ENCODE measurements at places on chromosomes 2 and 18. TPM values are rescaled to one million over a fixed set of nuclear protein-coding genes. Genes with fewer than 3 reads are reported as not detected.
A peak's percentile ranks its signal among the peaks of the same experiment; 100 is the strongest.

The GRB14 gene
- total RNA-seq, result not detected

- no peak overlapping the region for H3K4me3 ChIP-seq
- H3K36me3 ChIP-seq, result no peaks in the 10 kb centered on the region
- H3K27me3 ChIP-seq, result no peaks in the 10 kb centered on the region
- no peaks in the 10 kb centered on the region for H3K4me1 ChIP-seq
- no peak overlapping the region for H3K27ac ChIP-seq
Observed at GRCh38 chr18:43158381-43158780, 42.9 kb upstream of the RIT2 start.

DNA sequence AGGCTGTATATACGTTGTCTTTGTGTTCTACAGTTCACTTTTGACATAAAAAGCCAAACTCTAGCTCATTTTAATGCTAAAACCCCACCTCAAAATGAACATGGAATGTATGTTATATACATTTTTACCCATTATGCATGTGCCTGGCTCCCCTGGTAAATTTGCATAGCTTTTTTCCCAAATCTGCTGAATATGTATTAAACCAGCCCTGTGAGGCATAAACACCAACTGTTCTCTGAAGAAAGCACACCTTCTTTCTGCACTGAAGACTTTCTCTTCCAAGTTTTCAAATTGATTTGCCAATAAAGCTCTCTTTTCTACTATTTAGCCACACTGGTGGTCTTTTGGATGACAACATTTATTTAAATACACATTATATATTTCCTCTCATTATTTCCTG, 549.4 kb downstream of the TRIB2 start:
- no peak overlapping the region for H3K27ac ChIP-seq
- no peaks in the 10 kb centered on the region for H3K4me1 ChIP-seq
- no peak overlapping the region for H3K4me3 ChIP-seq
- H3K36me3 ChIP-seq, result no peaks in the 10 kb centered on the region
- no peak for DNase-seq

The SKOR2 gene
- not detected for total RNA-seq

The TMEM198 gene
- total RNA-seq, result 3.8 TPM

The PSMG2 gene
- 105 TPM for total RNA-seq

DNA sequence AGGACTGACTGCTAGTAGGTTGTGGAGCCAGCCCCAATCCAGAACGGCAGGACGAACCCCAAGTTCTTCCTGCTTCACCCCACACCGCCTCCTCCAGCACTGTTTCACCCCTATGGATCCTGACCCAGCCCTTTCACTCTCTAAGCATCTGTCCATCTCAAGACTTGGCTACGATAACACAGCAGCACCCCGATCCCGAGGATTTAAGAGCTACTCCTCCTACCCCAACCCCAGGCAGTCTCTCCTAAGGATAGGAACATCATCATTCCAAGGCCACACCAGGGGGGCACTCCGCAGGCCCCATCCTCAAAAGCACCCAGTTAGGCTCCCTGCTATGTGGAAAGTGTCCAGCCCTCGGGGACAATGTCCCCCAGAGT, 645 bp downstream of the KCTD18 start:
- H3K27ac ChIP-seq, result peak overlapping the region; percentile 77
- peaks cover 18% of the 10 kb centered on the region for H3K36me3 ChIP-seq
- H3K27me3 ChIP-seq, result no peaks in the 10 kb centered on the region
- no peak for DNase-seq

DNA sequence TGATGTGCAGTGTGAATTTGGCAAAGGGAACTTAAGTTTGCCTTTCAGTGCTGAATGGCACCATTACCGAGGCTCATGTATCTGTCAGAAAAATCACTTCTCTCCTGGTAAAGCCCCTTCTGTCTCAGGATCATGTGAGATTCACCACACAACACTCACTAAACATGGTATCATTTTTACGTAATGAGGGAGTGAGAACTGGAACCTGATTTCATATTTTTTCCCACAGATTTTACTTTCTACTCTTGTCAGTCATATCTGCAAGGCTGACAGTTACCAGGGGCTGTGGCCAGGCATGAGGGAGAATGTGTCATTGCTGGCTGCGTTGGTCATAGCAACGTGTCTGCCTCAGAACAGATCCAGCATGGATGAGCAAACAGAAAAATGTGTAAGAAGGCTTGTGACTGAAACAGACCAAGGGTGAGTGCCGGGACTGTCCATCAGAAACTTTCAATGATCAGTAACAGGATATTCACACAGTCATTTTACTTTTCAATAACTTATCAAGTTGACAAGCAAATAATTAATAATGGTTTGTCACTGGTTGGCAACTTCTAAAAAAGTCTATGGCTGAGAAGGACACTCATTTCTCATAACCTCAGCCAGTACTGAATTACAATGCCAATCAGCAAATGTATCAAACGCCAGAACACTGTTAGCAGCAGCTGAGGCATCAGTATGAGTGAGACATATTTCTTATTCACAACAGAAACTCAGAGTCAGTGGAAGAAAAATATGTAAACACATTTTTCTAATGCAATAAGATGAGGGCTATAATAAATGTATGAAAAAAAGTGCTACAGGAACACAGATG, 100.5 kb downstream of the CDC42EP3 start:
- no peak overlapping the region for H3K27ac ChIP-seq
- H3K36me3 ChIP-seq, result no peaks in the 10 kb centered on the region
- H3K27me3 ChIP-seq, result peaks cover 8% of the 10 kb centered on the region
- DNase-seq, result no peak

DNA sequence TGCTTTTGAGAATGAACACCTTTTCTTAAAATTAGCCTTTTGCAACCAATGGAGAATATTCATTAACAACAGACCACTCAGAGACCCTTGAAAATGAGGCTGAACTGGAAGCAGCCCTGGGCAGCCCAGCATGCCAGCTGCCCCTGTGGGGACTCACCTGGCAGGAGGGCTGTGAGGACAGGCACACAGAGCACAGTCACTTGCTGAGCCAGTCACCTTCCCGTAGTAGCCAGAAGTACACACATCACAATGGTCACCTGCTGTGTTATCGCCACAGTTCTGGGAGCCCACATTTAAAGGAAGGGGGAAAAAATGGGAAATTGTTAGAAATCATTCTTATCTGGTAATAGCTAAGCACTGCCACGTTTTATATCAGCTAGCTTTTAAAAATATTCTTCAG, 115.5 kb downstream of the LAMA1 start:
- H3K36me3 ChIP-seq, result no peaks in the 10 kb centered on the region
- H3K27ac ChIP-seq, result no peak overlapping the region
- H3K27me3 ChIP-seq, result no peaks in the 10 kb centered on the region
- H3K4me1 ChIP-seq, result no peaks in the 10 kb centered on the region
- no peak for DNase-seq
- no peak overlapping the region for H3K4me3 ChIP-seq

The MAL gene
- 101 TPM for total RNA-seq

The EPHA4 gene
- 1.2 TPM for total RNA-seq

GRCh38 chr2:1991126-1991525, 246.8 kb upstream of the PXDN start:
- DNase-seq, result no peak
- no peak overlapping the region for H3K27ac ChIP-seq
- peaks cover 22% of the 10 kb centered on the region for H3K4me1 ChIP-seq
- H3K4me3 ChIP-seq, result no peak overlapping the region
- H3K27me3 ChIP-seq, result peaks cover 44% of the 10 kb centered on the region
- H3K36me3 ChIP-seq, result no peaks in the 10 kb centered on the region

DNA sequence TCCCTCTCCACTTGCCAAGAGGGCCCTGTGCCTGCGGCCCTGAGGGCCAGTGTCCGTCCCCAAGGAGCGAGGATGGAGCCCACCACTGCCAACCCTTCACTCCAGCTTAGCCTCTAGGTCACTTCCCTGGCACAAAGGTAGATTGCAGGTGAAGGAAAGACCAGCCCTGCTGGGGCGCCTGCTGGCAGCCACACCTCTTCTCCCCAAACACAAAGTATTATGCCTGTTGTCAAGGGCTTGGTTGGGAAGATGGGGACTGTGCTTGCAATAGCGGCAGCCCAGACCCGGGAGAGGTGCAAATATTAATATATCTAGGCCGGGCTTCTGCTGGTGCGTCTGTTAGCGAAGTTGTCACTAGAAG, 7.7 kb downstream of the KCNF1 start:
- no peak overlapping the region for H3K27ac ChIP-seq
- peaks cover 10% of the 10 kb centered on the region for H3K27me3 ChIP-seq
- H3K36me3 ChIP-seq, result no peaks in the 10 kb centered on the region
- DNase-seq, result no peak

The DHRS9 gene
- 3.3 TPM for total RNA-seq

DNA sequence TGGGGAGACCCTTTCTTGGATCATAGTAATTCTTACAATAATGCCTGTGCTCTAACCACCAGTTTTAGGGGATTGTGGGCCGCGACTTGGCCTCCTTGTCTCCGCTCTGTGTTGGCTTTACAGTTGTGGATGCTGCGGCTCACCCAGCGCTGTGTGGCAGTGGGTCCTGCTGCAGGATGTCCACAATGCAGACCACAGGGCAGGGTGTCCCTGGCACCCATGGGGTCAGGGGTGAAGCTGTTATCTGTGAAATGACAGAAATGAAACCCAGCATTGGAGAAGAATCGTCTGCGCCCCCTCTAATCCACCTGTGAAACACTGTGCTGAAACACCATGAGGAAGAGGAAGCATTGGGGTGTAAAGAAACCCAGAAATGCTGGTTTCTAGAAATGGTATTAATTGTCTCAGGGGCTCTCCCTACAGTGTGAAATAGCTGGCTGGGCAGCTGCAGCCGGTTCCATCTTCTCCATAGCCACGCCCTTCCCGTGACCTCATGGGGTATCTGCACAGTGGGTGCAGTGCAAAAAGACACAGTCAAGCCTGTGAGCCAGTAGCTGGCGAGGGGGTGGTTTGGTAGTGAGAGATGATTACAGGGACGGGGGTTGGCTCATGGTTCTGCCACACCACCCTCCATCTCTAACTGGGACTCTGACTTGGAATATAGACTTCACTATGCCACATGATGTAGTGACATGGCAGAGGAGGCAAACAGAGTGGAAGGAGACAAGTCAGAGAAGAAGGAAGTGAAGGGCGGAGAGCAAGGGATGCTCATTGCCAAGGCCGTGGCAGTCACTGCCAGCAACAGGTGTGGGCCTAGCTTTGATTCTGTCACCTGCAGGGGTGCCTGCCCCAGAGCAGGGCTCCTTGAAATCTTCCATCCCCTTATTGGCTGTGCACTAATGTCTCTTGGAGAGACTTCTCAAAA, 16.2 kb downstream of the INPP4A start:
- peaks cover 33% of the 10 kb centered on the region for H3K36me3 ChIP-seq
- H3K27me3 ChIP-seq, result no peaks in the 10 kb centered on the region
- peaks cover 88% of the 10 kb centered on the region for H3K4me1 ChIP-seq

DNA sequence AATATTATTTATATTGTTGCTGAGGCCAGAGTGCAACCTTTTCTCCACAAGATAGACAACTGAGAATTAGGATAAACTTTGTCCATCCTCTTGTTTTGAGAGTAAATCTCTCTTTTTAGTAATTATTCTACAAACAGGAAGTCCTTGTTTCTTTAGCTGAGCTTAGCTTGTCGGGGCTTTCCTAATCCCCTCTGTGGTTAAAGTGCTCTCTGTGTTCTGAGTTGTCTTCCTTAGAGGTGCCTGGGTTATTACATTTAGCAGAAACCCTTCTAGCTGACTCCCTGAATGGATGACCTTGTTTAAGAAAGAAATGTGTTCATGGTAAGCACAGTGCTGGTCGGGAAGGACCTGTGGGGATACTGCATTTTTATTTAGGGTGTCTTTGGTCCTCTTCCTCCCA, 12.7 kb downstream of the USP39 start:
- peaks cover 4% of the 10 kb centered on the region for H3K4me1 ChIP-seq
- H3K27ac ChIP-seq, result no peak overlapping the region
- H3K36me3 ChIP-seq, result peaks cover 78% of the 10 kb centered on the region
- H3K4me3 ChIP-seq, result no peak overlapping the region

- H3K27ac ChIP-seq, result no peak overlapping the region
- no peaks in the 10 kb centered on the region for H3K27me3 ChIP-seq
- no peak for DNase-seq
- H3K36me3 ChIP-seq, result no peaks in the 10 kb centered on the region
- no peaks in the 10 kb centered on the region for H3K4me1 ChIP-seq
- no peak overlapping the region for H3K4me3 ChIP-seq
Observed at GRCh38 chr2:121015971-121016485, 269.0 kb downstream of the TFCP2L1 start.

GRCh38 chr2:33354981-33355380, 121.5 kb upstream of the RASGRP3 start:
- peaks cover 3% of the 10 kb centered on the region for H3K27me3 ChIP-seq
- no peak overlapping the region for H3K27ac ChIP-seq
- no peak overlapping the region for H3K4me3 ChIP-seq
- peaks cover 12% of the 10 kb centered on the region for H3K36me3 ChIP-seq

The B3GNT7 gene
- total RNA-seq, result 0.05 TPM

The LYG1 gene
- 2.0 TPM for total RNA-seq

The DTYMK gene
- total RNA-seq, result 98.2 TPM

- H3K27ac ChIP-seq, result no peak overlapping the region
- no peak for DNase-seq
- H3K4me3 ChIP-seq, result no peak overlapping the region
Observed at GRCh38 chr2:98269274-98269673, 77.0 kb upstream of the CNGA3 start.

The SLC4A5 gene
- 1.2 TPM for total RNA-seq

DNA sequence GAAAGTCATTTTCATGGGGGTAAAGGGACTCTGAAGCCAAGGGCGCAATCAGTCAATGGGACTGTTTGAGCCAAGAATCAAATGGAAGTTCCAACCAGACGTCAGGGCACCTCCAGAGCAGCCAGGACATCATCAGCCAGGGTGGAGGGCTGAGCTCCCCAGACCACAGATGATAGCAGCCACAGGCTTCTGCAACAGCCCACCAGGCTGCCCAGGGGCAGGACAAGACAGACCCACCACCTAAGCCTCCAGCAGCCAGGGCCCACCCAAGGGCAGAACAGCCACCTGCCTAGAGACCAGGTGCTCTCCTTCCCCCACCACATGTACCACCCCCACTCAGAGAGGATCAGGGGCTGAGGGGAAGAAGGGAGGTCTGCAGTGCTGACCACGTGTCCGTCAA, 53.8 kb upstream of the SLC66A3 start:
- H3K4me3 ChIP-seq, result no peak overlapping the region
- H3K27me3 ChIP-seq, result peaks cover 34% of the 10 kb centered on the region
- DNase-seq, result no peak
- peaks cover 6% of the 10 kb centered on the region for H3K36me3 ChIP-seq
- H3K27ac ChIP-seq, result no peak overlapping the region
- peaks cover 26% of the 10 kb centered on the region for H3K4me1 ChIP-seq

The TFPI gene
- 0.50 TPM for total RNA-seq

The TGOLN2 gene
- 94.0 TPM for total RNA-seq

- no peak for DNase-seq
- H3K27ac ChIP-seq, result no peak overlapping the region
- peaks cover 1% of the 10 kb centered on the region for H3K27me3 ChIP-seq
- no peaks in the 10 kb centered on the region for H3K36me3 ChIP-seq
- H3K4me3 ChIP-seq, result no peak overlapping the region
- H3K4me1 ChIP-seq, result peaks cover 6% of the 10 kb centered on the region
Observed at GRCh38 chr2:42916324-42916723, 123.9 kb upstream of the HAAO start.

The OTOS gene
- total RNA-seq, result not detected

The MRPS9 gene
- total RNA-seq, result 28.8 TPM

GRCh38 chr18:8254654-8255053, 354.6 kb upstream of the RAB12 start:
- H3K36me3 ChIP-seq, result no peaks in the 10 kb centered on the region
- H3K4me1 ChIP-seq, result no peaks in the 10 kb centered on the region
- no peak overlapping the region for H3K27ac ChIP-seq
